ENCODE measurements at places on chromosomes 2 and 18. TPM values are rescaled to one million over a fixed set of nuclear protein-coding genes. Genes with fewer than 3 reads are reported as not detected.

GRCh38 chr2:239346676-239347075, 54.1 kb downstream of the HDAC4 start:
- no peak for DNase-seq

GRCh38 chr18:79626905-79627749, 52.5 kb upstream of the CTDP1 start:
- DNase-seq: no peak

Gene CIDEA
- total RNA-seq: not detected

Gene G6PC2
- not detected for total RNA-seq

Gene FAM237A
- total RNA-seq: not detected

GRCh38 chr2:197704434-197705120, 592 bp upstream of the MARS2 start:
- DNase-seq: no peak

Measured in progenitor cell of endocrine pancreas (in vitro differentiated cells).